ENCODE measurements at places on chromosomes 2 and 18. TPM values are rescaled to one million over a fixed set of nuclear protein-coding genes. Genes with fewer than 3 reads are reported as not detected.

GRCh38 chr2:69122271-69122670 lies 109.3 kb downstream of the ANTXR1 start:
- no peak overlapping the region for H3K4me3 ChIP-seq
- DNase-seq = no peak
- H3K36me3 ChIP-seq = no peaks in the 10 kb centered on the region

- no peak overlapping the region for H3K4me3 ChIP-seq
- H3K36me3 ChIP-seq = no peaks in the 10 kb centered on the region
- H3K27ac ChIP-seq = no peak overlapping the region
- no peaks in the 10 kb centered on the region for H3K27me3 ChIP-seq
These were observed 197.9 kb upstream of the HDAC4 start for GRCh38 chr2:239598732-239599090.

DNA sequence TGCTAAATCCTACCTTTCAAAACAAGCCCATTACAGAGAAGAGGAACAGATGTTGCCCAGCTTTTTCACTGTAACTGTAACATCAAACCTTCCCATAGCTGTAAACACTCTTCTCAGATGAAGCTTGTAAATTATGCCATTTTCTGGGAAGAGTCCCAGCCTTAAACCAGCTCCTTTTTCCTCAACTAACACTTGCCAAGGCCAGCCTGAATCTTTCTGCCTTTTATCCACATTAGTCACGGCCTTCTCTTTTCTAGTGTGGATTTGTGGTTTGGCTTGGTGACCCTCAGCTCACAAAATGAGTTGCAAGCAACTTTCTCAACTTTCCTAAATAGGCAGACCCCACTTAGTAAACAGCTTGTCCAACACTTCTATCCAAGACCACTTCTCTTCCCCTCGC lies 90.2 kb downstream of the CABLES1 start:
- H3K36me3 ChIP-seq = no peaks in the 10 kb centered on the region
- peaks cover 74% of the 10 kb centered on the region for H3K4me1 ChIP-seq
- DNase-seq = peak; percentile 55
- no peak overlapping the region for H3K4me3 ChIP-seq

SRD5A2 gene
- total RNA-seq = not detected

DNA sequence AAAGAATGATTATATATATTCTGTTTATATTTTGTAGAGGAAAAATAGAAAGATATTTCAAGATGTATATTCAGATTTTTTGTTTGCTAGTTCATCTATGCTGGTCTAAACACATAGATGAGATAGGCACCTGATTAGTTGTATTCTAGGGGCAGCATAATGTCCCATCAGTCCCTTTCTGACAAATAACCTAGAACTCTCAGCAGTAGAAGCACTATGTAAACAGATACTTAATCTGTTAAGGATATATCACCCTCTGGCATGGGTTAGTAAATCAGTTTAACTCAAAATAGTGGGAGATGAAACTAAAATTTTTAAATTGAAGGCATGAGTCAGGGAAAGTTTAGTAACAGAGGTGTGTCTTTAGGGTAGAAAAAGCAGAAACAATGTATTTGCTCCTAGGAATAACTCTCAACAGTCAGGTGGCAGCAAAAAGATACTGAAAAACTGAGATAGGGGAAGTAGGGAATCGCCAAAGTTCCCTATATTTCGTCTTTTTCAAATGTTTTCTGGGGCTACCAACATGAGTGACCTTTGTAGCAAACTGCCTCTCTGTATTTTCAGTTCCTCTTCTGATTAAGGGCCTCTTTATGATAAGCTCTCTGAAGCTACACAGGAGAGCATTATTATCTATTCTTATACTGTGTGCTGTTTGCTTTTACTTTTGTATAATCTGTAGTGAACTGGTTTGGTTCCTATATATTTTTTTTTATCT lies 5.7 kb downstream of the PPP1R1C start:
- H3K36me3 ChIP-seq = no peaks in the 10 kb centered on the region
- H3K4me3 ChIP-seq = no peak overlapping the region

DOCK10 gene
- 20.0 TPM for total RNA-seq

- peak; percentile 91 for DNase-seq
- H3K27me3 ChIP-seq = no peaks in the 10 kb centered on the region
- H3K4me3 ChIP-seq = no peak overlapping the region
- H3K4me1 ChIP-seq = peaks cover 27% of the 10 kb centered on the region
- no peaks in the 10 kb centered on the region for H3K36me3 ChIP-seq
These were observed 23.0 kb upstream of the NTSR2 start for GRCh38 chr2:11692966-11693521.

DNA sequence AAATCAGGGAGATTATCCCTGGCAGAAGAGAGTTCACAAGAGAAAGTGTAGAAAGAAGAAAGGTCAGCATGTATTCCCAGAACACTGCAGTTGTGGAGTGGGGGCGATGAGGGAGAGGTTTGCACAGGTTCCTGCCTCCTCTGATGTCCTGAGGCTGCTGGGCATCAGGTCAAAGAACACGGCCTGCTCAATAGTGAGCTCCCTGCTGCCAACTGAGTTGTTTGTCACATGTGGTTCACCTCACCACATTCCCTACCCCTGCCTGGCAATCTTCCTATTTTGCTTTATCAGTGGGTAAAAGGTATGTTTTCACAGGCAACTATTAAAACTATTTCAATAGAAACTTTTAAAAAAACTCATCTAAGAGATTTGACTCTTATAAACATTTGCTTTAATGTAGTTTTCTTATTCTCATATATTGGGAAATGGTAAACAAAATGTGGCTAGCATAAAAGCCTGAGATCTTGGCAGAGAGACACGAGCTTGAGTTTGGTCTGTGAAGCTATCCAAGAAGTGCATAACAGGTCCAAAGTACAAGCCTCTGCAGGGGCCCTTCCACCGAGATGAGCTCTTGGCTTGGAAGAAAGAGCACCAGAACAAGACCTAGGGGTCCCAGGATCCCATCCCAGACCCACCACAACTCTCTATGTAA lies 123.9 kb upstream of the SRD5A2 start:
- no peak overlapping the region for H3K27ac ChIP-seq
- no peak overlapping the region for H3K4me3 ChIP-seq
- no peaks in the 10 kb centered on the region for H3K27me3 ChIP-seq
- no peaks in the 10 kb centered on the region for H3K4me1 ChIP-seq

- no peak overlapping the region for H3K4me3 ChIP-seq
- no peak overlapping the region for H3K27ac ChIP-seq
- peaks cover 7% of the 10 kb centered on the region for H3K4me1 ChIP-seq
- no peaks in the 10 kb centered on the region for H3K36me3 ChIP-seq
These were observed 9.0 kb downstream of the GBX2 start for GRCh38 chr2:236158969-236159777.

GRCh38 chr2:1951586-1951985 lies 207.3 kb upstream of the PXDN start:
- no peak overlapping the region for H3K4me3 ChIP-seq
- no peak for DNase-seq
- no peak overlapping the region for H3K27ac ChIP-seq
- H3K4me1 ChIP-seq = no peaks in the 10 kb centered on the region
- H3K36me3 ChIP-seq = no peaks in the 10 kb centered on the region

- DNase-seq = no peak
- no peaks in the 10 kb centered on the region for H3K36me3 ChIP-seq
- no peaks in the 10 kb centered on the region for H3K27me3 ChIP-seq
- no peak overlapping the region for H3K27ac ChIP-seq
These were observed 115.5 kb upstream of the GLI2 start for GRCh38 chr2:120620025-120620793.

GRCh38 chr18:58549814-58550339 lies 79.0 kb downstream of the ALPK2 start:
- H3K27ac ChIP-seq = no peak overlapping the region
- no peaks in the 10 kb centered on the region for H3K27me3 ChIP-seq

DNA sequence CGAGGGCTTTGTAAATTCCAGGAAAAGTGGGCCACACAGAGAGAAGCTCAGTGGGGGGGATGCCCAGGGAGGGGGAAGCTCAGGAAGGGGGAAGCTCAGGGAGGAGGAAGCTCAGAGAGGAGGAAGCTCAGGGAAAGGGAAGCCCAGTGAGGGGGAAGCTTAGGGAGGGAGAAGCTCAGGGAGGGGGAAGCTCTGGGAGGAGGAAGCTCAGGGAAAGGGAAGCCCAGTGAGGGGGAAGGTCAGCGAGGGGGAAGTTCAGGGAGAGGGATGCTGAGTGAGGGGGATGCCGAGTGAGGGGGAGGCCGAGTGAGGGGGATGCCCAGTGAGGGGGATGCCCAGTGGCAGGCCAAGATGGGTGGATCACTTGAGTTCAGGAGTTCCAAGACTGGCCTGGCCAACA lies 821 bp upstream of the CHRNG start:
- DNase-seq = no peak
- H3K4me1 ChIP-seq = no peaks in the 10 kb centered on the region
- no peaks in the 10 kb centered on the region for H3K27me3 ChIP-seq

MSTN gene
- total RNA-seq = 0.66 TPM

PARD6G gene
- total RNA-seq = 10.7 TPM

RAB17 gene
- total RNA-seq = not detected

DNA sequence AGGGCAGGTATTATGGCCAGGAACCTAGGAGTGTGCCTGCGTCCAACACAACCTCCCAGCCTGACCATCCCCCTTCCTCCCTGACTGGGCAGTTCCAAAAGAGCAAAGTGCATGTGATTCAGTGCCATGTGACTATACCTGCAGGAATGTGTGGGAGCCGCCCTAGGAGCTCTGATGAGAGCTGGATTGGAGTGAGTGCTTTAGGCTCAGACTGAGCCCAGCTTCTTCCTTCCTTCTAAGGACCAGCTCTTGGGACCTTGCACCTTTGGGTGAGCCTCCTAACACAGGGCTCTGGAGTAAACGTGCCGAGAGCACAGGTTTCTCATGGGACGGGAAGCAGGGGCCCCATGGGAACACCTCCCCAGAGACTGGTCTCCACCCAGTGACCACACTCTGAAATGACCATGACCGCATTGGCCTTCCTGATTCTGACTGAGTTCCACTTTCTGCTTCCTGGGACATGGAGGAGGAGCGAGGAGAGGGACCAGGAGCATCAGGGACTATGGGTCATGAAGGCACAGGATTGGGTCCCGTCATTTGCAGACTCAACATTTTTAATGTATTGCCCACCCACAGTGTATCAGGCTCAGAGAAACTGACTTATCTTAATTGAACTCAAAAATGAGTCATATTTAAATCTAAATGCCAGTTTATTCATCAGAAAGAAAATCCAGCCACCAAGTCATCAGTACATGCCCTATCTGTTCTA lies 87.8 kb upstream of the BCL2L11 start:
- no peak overlapping the region for H3K27ac ChIP-seq
- no peak overlapping the region for H3K4me3 ChIP-seq
- no peak for DNase-seq
- H3K27me3 ChIP-seq = peaks cover 5% of the 10 kb centered on the region
- H3K36me3 ChIP-seq = no peaks in the 10 kb centered on the region
- no peaks in the 10 kb centered on the region for H3K4me1 ChIP-seq

GRCh38 chr2:137202318-137202717 lies 437.0 kb downstream of the THSD7B start:
- no peak overlapping the region for H3K4me3 ChIP-seq
- no peak for DNase-seq
- no peaks in the 10 kb centered on the region for H3K36me3 ChIP-seq
- H3K27me3 ChIP-seq = no peaks in the 10 kb centered on the region

RESP18 gene
- not detected for total RNA-seq

DNA sequence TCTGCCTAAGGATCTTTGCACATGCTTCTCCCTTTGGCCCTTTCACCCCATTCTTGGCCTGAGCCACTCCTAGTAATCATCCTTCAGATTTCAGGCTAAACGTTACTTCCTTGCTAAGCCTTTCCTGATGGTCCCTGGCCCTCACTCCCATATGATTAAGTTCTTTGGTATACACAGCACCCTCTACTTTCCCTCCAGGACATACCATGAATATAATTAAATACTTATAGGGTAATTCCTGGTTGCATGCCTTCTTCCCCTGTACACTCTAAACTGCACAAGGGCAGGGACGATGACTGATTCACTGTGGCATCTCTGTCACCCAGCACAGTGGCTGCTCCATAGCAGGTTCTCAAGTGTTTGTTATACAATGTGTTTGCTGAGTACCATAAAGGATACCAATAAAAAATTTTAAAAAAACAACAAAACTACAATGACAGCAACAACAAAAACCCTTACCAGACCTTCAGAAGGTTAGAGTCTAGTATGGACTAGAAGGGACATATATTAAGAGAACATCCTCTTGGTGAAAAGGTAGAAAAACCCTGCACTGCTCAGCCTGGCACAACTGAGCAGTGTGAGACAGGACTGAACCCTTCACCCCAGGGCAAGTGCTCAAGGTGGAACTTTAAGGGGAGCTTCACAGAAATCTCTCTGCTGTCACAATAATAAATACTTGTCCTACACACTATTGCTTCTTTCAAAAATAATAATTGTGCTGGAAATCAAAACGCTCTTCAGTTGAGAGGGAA lies 76.2 kb downstream of the AAK1 start:
- DNase-seq = no peak
- H3K27me3 ChIP-seq = no peaks in the 10 kb centered on the region
- H3K4me3 ChIP-seq = no peak overlapping the region
- no peaks in the 10 kb centered on the region for H3K36me3 ChIP-seq
- no peak overlapping the region for H3K27ac ChIP-seq

- peaks cover 9% of the 10 kb centered on the region for H3K36me3 ChIP-seq
- no peak overlapping the region for H3K27ac ChIP-seq
- no peaks in the 10 kb centered on the region for H3K4me1 ChIP-seq
These were observed 5.8 kb upstream of the OXER1 start for GRCh38 chr2:42769583-42770287.

DNA sequence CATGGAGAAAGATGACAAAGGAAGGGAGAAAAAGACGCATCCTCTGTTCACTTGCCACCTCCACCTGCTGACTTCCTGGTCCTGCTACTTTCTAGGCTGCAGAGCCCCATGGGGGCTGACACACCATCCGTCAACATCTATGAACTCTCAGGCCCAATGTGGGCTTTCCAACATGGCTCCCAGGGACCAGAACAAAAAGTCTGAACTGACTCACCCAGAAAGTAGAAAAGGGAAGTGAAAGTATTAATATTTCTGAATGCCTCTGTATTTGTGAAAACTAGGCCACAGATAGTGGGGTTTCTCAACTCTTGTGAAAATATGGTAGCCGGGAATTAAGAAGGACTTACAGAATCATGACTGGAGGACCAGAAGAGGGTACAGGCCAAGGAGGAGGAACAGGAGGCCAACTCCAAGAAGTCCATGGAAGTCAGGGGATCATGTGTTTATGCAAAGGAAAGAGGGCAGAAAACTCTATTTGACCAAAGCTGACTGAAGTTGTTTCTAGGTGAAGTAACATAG lies 123.1 kb upstream of the CAB39 start:
- no peak overlapping the region for H3K27ac ChIP-seq
- no peaks in the 10 kb centered on the region for H3K4me1 ChIP-seq
- H3K4me3 ChIP-seq = no peak overlapping the region
- no peak for DNase-seq
- no peaks in the 10 kb centered on the region for H3K27me3 ChIP-seq

Measured in tibial nerve (tissue), 4 donors.